ENCODE measurements at places on chromosomes 12 and 14.

DNA sequence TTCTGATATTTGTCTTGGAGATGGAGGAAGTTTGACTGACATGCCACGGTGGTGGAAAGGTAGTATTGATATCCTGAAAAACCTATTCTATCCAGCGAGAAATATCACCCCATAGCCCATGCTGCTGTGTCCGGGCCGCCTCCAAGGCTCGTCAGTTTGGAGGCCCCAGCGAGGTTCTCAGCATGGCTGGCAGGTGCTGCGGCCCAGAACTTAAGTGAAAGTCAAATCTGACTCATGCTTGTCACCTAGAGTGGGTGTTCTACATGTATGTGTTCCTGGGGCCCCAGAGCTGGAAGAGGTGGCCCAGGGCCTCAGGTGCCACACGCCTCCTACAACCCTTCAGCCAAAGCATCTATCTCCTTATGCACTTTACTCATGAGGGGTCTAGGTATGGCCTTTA lies 92.9 kb downstream of the GCH1 start:
- DNase-seq = no peak

- DNase-seq = no peak
These were observed 186.2 kb downstream of the NRXN3 start for GRCh38 chr14:78356391-78356790.

DNA sequence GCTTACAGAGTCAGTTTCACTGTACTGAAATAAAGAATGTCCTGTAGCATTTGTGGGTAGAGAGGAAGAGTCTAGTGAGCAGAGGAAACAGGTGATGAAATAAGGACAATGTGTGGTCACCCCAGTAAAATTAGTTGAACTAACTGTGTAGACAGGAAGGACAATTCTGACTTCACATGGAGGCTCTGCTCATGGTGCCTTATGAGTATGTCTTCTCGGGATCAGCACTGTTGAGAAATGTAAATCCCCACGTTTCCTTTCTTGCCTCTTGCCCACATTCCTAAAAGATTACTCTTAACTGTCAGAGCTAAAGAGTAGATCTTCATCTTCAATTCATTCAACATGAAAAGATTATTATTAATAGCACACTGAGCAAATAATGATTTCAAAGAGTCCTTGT lies 113.2 kb upstream of the FLRT2 start:
- DNase-seq = no peak

DNA sequence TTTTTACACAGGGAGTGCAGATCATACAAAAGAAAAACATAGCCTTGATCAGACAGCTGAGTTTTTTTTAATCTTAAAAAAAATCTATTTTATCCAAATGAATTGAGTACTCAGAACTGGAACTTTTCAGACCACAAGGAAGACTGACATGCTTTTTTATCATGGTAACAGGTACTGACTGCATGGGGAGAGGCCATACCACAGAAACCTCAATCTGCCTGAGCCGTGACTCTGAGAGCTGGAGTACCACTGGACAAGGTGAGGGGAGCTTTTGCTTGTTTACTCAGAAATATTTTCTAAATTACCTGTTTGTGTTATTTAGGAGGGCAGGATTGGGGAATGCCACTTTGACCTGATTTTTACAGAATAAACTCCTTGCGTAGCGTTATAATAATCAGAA lies 143.9 kb downstream of the ALX1 start:
- no peak for DNase-seq

DNA sequence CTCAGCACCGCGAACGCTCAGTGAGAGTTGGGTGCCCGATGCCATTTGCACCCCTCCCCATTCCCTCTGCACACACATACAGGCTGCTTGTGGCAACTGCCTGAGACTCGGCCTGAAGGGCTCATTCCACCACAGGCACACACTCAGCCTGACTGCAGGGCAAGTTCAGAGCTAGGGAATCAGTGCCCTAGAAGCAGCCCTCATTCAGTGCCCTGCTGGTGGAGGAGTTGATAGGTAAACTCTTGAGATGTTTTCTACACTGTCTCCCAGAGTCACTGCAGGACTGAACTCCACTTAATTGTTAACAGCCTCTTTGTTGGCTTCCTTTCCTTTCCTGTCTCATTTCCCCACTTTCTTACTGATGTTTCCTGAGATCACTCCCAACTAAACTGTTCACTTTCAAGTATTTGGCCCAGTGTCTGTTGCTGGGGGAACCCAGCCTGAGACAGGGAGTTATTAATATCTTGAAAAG lies 16.9 kb downstream of the PPP1R36 start:
- no peak for DNase-seq

DNA sequence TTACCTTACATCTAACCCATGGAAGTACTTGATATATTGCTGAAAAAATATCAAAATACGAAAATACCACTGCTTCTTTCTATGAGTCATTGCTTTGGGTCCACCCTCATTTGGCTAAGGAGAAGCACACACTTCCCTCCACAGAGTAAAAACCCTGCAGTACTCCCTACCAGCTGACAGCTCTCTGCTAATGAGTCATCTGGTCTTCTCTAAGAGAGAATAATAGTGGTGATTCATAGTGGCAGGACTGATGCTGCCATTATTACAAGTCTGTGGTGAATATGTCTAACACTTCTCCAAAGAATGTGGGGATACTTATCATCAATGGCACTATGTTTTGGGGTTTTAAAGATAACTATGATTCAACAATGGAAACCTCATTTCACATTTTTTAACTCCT lies 90.7 kb downstream of the PPFIA2 start:
- DNase-seq = no peak

Measured in ovary (tissue), 10 donors.